ENCODE measurements at places on chromosomes 6 and 20. TPM values are rescaled to one million over a fixed set of nuclear protein-coding genes. Genes with fewer than 3 reads are reported as not detected.

- H3K4me3 ChIP-seq, result peak overlapping the region; percentile 56
- DNase-seq, result peak; percentile 88
- H3K36me3 ChIP-seq, result no peaks in the 10 kb centered on the region
- no peaks in the 10 kb centered on the region for H3K27me3 ChIP-seq
- peak overlapping the region; percentile 95 for H3K27ac ChIP-seq
Measured at GRCh38 chr6:63352544-63353285, 32.9 kb upstream of the LGSN start.

Gene LY6G6C
- total RNA-seq, result not detected

Gene LY6G6F
- total RNA-seq, result not detected

- no peaks in the 10 kb centered on the region for H3K27me3 ChIP-seq
- peak; percentile 82 for DNase-seq
- peaks cover 45% of the 10 kb centered on the region for H3K4me1 ChIP-seq
- H3K4me3 ChIP-seq, result peak overlapping the region; percentile 98
Measured at GRCh38 chr20:37291724-37292126, 2.3 kb downstream of the MANBAL start.

DNA sequence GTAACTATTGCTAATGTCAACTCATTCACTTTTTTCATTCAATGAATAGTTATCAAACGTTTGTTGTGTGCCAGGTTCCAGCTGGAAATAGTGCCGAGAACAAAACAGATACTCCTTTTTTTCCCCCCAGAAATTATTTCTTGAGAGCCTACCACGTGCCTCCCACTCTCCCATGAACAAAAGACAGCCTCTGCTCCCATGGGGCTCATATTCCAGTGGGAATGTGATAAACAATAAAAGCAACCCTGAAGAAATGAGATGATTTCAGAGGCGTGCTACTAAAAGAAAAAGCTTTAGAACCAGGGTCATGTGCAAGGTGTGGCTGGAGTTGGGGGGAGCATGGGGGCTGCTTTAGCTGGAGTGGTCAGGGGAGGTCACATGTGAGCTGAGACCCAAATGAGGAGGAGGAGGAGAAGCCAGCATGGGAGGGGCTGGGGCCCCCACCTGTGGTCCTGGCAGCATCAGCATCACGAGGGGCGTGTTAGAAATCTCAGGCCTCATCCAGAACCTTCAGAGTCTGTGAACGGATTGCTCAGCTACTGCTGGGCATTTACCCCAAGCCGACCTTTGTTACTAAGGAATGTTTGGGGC, 157.4 kb downstream of the EYA2 start:
- no peak for DNase-seq
- H3K4me3 ChIP-seq, result no peak overlapping the region
- no peak overlapping the region for H3K27ac ChIP-seq
- H3K36me3 ChIP-seq, result no peaks in the 10 kb centered on the region
- no peaks in the 10 kb centered on the region for H3K4me1 ChIP-seq

- DNase-seq, result peak; percentile 5
- no peaks in the 10 kb centered on the region for H3K27me3 ChIP-seq
- H3K4me1 ChIP-seq, result peaks cover 7% of the 10 kb centered on the region
- H3K36me3 ChIP-seq, result no peaks in the 10 kb centered on the region
- H3K27ac ChIP-seq, result no peak overlapping the region
Measured at GRCh38 chr6:5763871-5764270, 242.9 kb downstream of the NRN1 start.

GRCh38 chr6:169229615-169230321, 23.9 kb downstream of the THBS2 start:
- H3K36me3 ChIP-seq, result no peaks in the 10 kb centered on the region
- no peak overlapping the region for H3K4me3 ChIP-seq
- no peak for DNase-seq
- H3K27ac ChIP-seq, result no peak overlapping the region

GRCh38 chr6:108606250-108606690, 45.6 kb downstream of the FOXO3 start:
- DNase-seq, result no peak
- peaks cover 14% of the 10 kb centered on the region for H3K4me1 ChIP-seq
- no peak overlapping the region for H3K27ac ChIP-seq
- H3K4me3 ChIP-seq, result no peak overlapping the region

Measured in GM12878 (cell line).